ENCODE measurements at places on chromosomes 1 and 21. TPM values are rescaled to one million over a fixed set of nuclear protein-coding genes. Genes with fewer than 3 reads are reported as not detected.
A peak's percentile ranks its signal among the peaks of the same experiment; 100 is the strongest.

GRCh38 chr1:97581614-97582051, 339.2 kb downstream of the DPYD start:
- DNase-seq = peak; percentile 60

- no peak for DNase-seq
Measured at GRCh38 chr21:46168238-46168637, 12.9 kb upstream of the FTCD start.

IL12RB2 gene
- total RNA-seq = not detected

C1QB gene
- not detected for total RNA-seq

- DNase-seq = peak; percentile 50
Measured at GRCh38 chr1:53330819-53331218, 2.9 kb upstream of the LRP8 start.

TNFRSF1B gene
- total RNA-seq = 0.93 TPM

SPRR2E gene
- not detected for total RNA-seq

DNA sequence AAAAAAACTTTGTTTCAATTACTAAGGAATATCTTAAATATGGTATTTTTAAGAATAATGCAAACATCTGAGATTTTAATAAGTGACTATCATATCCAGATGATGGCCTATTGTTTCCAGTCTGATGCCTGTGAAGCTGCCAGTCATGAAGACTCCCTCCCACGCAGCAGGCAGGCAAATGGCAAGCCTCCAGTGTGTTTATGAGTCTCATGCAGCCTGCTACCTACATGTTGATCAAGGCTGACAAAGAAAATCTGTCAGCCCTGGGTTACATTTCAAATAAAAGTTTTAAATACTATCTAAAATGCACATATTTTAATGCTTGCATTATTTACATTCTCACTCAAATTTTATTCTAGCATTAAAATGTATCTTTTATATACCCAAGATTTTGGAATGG, 137.6 kb upstream of the RNPC3 start:
- no peak for DNase-seq

SPRR3 gene
- total RNA-seq = not detected

DNA sequence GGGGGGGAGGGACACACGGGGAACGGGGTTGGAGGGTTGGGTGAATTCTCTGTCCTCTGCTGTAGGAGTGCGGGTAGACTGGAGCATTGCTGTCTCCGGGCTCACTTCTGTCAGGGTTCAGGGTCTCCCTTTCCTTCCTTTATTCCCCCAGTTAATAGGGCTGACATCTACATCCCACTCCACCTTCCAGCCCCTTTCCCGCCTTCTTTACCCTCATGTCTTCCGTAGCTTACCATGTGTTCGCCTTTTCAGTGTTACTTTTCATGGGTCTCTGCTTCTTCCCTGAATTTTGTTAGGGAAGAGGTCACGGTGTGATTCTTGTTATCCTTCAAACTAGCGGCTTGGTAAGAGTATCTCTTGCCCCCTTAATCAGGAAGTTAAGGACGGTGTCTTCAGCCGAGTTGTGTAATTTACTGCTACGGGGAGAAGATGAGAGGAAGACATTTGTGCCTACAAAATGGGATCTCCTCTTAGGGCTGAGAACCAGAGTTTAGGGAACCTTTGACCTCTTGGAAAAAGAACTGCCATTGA, 917 bp downstream of the RAP1A start:
- DNase-seq = no peak

GRCh38 chr1:53448241-53448841, 10.9 kb upstream of the DMRTB1 start:
- DNase-seq = no peak

GRCh38 chr1:7785108-7785507, 1.0 kb downstream of the PER3 start:
- DNase-seq = no peak

- DNase-seq = no peak
Measured at GRCh38 chr1:150968491-150968890, 6.1 kb downstream of the CERS2 start.

DNA sequence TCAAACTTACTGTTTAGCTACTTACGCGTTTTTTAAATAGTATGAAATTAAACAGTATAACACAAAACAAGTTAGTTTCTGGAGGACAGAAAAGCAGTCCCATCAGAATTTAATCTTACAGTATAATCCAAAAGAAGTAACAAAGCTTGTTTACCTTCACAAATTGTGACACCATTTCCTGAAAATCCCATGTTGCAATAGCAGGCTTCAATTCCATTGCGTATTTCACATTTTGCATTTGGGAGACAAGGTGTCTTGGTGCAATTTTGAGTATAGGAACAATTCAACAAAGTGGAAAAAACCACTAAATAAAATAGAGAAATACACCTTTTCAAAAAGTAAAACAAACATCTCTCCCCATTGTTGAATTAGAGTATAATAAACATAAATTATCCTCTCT, 1.6 kb downstream of the ADGRL4 start:
- DNase-seq = no peak

DNA sequence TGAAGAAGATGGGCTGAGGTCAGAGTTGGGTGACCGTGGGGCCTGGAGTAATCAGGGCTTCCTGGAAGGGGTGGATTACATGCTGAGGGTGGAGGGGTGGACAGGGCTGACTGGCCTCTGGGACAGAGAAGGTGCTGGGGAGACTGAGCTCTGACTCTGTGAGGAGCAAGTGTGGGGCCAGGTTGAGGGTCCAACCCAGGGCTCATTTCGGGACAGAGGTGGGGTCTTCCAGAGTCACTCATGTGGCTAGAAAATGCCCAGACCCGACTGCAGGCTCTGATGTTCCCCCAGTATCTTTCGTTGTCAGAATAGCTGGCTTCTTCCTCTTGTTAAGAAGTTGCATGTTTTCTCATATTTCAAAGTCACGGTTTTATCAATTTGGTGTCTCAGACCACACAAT, 311.8 kb downstream of the PTPRU start:
- no peak for DNase-seq

- no peak for DNase-seq
Measured at GRCh38 chr1:183864611-183865010, 59.7 kb downstream of the RGL1 start.

GRCh38 chr1:7159116-7159781, 374.0 kb downstream of the CAMTA1 start:
- no peak for DNase-seq

- DNase-seq = no peak
Measured at GRCh38 chr1:39269349-39269748, 64.9 kb downstream of the MACF1 start.

- DNase-seq = no peak
Measured at GRCh38 chr1:206823727-206824126, 41.7 kb upstream of the IL20 start.

DNA sequence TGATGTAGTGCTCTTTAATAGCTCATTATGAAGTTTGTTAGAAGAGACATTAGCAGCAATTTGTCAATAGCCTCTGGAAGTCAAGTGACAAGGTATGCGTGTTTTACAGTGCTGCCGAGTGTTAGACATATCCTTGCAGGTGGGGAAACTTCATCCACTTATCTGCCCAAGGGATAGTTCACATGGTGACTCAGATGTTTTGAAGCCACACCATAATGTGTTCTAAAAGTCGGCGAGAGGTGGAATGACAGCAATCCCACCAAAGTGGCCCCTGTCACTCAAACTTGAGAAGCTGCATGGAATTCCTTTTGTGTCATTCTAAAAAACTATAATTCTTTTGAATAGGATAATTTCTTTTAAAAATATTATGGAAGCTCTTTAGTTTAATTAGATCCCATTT, 98.1 kb downstream of the RUNX1 start:
- no peak for DNase-seq

DNA sequence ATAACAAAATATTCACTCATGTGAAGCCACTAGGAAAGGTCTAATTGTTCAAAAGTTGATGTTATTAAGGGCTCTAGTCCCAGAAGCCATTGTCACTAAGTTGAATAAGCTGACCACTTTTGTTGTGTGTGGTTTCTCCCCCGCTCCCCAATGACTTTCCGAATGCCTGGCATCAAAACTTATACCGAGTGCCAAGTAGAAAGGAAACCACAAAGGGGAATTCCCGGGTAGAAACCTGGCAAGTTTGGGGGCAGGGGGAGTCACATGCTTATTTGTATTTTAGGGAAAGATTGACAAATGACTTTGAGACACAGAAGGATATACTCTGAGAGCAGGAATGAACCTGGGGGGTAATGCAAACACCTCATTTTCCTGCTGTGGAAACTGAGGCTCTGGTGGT, 154.1 kb downstream of the TGFBR3 start:
- peak; percentile 54 for DNase-seq

GRCh38 chr21:38486221-38486620, 12.1 kb downstream of the ERG start:
- DNase-seq = no peak

All from H4 (cell line).